Transverse colon (tissue), 4 donors: ENCODE measurements at places on chromosomes 6 and 20.

DNA sequence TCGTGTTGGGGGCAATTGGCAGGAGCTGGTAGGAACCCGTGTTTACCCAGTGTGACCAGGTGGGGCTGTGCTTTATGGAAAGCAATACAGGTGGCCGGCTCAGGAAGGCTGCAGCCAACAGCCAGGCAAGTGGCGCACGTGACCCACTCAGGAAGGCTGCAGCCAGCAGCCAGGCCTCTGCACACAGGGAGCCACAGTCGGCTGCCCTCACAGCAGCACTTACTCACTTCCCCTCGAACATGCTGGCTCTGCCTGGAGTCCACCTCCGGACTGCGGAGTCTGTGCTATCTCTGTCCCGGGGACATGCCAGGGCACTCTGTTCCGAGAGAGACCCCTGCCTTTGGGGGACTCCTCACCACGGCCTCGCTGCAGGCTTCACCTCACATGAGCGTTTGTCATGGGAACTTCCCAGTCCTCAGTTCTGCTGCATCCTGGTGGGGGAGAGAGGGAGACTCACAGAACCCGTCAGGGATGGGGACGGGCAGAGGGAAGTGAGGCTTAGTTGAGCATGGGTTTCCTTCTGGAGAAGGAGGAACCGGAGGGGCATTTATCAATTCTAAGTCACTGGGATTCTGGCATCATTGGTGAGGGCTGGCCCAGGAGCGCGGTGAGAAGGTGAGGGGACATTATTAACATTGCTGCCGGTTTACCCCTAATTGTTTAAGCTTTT is 76.8 kb downstream of the TTLL2 start:
- H3K4me1 ChIP-seq = peaks cover 8% of the 10 kb centered on the region
- H3K4me3 ChIP-seq = no peak overlapping the region
- H3K27ac ChIP-seq = peak overlapping the region; percentile 19
- peak; percentile 66 for DNase-seq

DNA sequence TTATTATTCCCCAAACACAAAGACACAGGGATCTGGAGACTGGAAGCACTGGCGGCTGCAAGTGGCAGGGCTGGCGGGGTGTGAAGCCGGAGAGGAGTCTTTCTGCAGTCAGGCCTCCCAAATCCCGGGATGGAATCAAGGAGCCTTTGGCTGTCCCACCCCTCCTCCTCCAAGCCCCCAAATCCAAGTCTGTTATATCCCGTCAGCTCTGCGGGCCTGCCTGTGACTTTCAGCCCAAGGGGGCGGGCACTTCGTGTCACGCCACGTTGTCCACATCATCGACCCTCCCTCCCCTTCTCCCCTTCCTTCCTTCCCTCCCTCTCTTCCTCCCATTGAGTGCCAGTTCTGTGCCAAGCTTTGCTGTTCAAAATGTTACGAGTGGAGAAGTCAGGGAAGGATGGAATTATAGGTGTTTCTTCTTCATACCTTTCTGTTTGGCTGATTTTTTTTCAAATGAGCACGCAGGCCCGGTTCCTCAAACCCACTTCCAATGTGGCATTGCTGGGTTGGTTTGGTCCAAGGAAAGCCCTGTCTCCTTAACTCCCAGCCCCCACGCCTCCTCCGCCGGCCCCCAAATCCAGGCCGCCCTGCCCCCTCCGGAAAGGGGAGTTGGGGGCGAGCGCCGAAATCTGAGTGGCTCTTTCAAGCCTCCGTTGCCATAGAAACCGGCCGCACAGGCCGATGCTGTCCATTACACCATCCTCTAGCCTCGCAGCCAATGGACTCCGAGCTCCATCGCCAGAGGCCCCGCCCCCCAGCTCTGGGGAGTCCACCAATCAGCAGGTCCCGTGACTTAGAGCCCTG is 12.7 kb downstream of the ZCCHC3 start:
- DNase-seq = peak; percentile 91
- H3K27ac ChIP-seq = peak overlapping the region; percentile 80
- no peaks in the 10 kb centered on the region for H3K4me1 ChIP-seq
- no peaks in the 10 kb centered on the region for H3K27me3 ChIP-seq
- H3K4me3 ChIP-seq = peak overlapping the region; percentile 42
- H3K36me3 ChIP-seq = no peaks in the 10 kb centered on the region

GRCh38 chr20:3646067-3646440 is 17.1 kb downstream of the GFRA4 start:
- H3K36me3 ChIP-seq = no peaks in the 10 kb centered on the region
- no peak for DNase-seq
- no peak overlapping the region for H3K4me3 ChIP-seq
- H3K27me3 ChIP-seq = no peaks in the 10 kb centered on the region
- no peaks in the 10 kb centered on the region for H3K4me1 ChIP-seq

DNA sequence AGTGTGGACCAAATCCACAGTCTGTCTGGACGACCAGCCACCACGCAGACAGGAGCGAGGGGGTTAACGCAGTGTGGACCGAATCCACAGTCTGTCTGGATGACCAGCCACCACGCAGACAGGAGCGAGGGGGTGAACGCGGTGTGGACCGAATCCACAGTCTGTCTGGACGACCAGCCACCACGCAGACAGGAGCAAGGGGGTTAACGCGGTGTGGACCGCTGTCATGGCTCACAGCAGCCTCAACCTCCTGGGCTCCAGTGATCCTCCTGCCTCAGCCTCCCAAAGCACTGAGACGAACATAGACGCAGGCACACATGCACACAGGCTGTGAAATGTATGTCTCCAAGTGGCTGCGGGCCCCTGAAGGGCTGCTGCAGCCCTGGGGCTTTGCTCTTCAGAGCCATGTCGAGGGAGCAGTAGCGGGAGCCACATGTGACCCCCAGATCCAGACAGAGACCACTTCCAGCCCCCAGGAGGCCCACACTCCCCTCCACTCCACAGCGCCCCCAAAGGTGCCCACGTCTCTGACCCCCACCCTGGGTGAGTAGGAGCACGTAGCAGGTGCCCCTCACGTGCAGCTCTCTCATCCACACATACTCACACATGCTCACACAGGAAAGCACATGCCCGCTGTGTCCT is 98.1 kb downstream of the YTHDF1 start:
- H3K4me3 ChIP-seq = no peak overlapping the region
- no peak overlapping the region for H3K27ac ChIP-seq
- H3K4me1 ChIP-seq = no peaks in the 10 kb centered on the region
- peaks cover 36% of the 10 kb centered on the region for H3K27me3 ChIP-seq
- no peak for DNase-seq

DNA sequence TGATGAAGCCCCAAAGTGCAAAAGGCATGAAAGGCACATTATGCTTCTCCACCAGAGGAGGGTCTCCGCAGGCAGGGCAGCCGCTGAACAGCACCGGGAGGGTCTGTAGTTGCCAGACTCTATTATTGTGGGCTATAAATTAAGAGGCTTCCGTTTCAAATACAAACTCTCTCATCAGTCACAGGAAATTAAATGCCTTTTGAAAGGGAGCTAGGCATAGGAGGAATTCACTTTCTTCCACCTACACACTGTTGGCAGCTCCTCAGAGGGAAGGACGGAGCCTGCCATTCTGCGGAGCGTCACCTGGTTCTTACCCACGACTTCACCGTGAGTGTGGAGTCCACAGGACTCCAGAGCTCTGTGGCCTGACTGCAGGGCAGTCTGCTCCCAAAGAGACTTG is 140.8 kb upstream of the AGPAT4 start:
- H3K27me3 ChIP-seq = no peaks in the 10 kb centered on the region
- no peaks in the 10 kb centered on the region for H3K36me3 ChIP-seq
- peaks cover 2% of the 10 kb centered on the region for H3K4me1 ChIP-seq
- H3K4me3 ChIP-seq = no peak overlapping the region

DNA sequence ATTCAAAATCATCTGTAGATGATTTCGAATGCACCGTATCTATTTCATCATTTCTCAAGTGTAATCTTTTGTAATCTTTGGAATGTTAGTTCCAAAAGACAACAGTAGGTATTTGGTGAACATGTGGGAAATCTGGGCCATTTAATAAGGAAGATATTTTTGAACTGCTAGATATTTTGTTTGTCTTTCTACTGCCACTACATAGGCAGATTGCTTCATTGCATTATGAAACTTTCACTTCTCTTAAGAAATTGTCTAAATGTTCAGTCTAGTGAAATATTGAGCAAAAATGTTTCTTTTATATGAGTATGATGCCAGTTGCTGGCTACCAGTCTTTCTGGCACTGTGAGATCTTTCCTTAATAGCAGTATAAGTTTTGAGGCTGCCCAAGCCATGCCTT is 527.8 kb upstream of the RNF217 start:
- DNase-seq = no peak
- H3K36me3 ChIP-seq = no peaks in the 10 kb centered on the region
- H3K4me1 ChIP-seq = no peaks in the 10 kb centered on the region
- H3K27ac ChIP-seq = no peak overlapping the region
- no peaks in the 10 kb centered on the region for H3K27me3 ChIP-seq

GRCh38 chr6:87623248-87623647 is 33.3 kb downstream of the ORC3 start:
- H3K27me3 ChIP-seq = no peaks in the 10 kb centered on the region
- H3K4me3 ChIP-seq = no peak overlapping the region
- H3K4me1 ChIP-seq = peaks cover 2% of the 10 kb centered on the region
- no peak overlapping the region for H3K27ac ChIP-seq
- H3K36me3 ChIP-seq = peaks cover 13% of the 10 kb centered on the region
- DNase-seq = no peak

DNA sequence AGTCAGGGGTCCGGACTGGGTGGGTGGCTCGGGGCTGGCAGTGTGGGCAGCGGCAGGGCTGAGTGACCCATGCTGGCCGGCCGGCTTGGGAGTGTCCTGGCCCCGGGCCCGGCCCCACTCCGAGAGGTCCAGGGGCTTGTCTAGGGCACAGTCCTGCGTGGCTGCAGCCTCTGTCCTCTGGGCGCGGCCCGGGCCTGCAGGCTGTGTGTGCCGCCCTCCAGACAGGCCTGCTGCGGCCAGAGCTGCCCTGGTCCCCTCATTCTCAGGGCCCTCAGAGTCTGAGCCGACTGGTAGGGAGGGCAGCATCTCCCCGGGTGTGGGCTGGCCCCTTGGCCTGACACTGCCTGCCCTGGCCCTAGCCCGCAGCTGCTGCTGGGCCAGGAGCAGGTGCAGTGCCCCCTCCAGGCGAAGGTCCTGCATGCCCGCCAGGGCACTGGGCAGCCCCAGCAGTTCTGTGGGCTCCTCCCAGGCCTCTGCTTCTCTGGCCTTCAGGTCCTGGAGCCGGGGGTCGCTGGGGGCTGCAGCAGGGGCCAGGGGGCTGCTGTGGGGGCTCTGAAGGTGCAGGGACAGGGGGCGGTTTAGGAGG is 6.9 kb upstream of the CABLES2 start:
- peak overlapping the region; percentile 85 for H3K27ac ChIP-seq
- DNase-seq = no peak
- no peaks in the 10 kb centered on the region for H3K36me3 ChIP-seq
- no peak overlapping the region for H3K4me3 ChIP-seq
- H3K4me1 ChIP-seq = peaks cover 44% of the 10 kb centered on the region
- no peaks in the 10 kb centered on the region for H3K27me3 ChIP-seq

GRCh38 chr6:31763619-31763940 is 1.1 kb downstream of the SAPCD1 start:
- DNase-seq = no peak
- no peaks in the 10 kb centered on the region for H3K36me3 ChIP-seq
- no peak overlapping the region for H3K4me3 ChIP-seq
- H3K27ac ChIP-seq = no peak overlapping the region
- no peaks in the 10 kb centered on the region for H3K27me3 ChIP-seq
- no peaks in the 10 kb centered on the region for H3K4me1 ChIP-seq

DNA sequence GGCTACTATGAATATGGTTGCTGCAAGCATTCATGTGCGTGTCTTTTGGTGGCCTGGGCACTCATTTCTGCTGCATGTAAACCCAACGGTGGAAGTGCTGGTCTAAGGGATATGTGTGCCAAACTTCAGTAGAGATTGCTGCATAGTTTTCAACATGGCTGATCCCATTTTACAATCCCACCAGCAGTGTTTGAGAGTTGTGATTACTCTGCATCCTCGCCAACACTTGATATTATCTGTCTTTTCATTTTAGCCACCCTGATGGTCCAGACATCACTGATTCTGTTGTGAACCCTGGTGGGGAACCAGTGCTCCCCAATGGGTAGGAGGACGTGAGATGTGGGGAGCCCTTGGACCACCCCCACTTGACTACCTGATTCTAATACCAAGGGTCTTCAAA is 27.5 kb downstream of the PACSIN1 start:
- no peak overlapping the region for H3K4me3 ChIP-seq
- no peaks in the 10 kb centered on the region for H3K27me3 ChIP-seq
- no peak for DNase-seq

DNA sequence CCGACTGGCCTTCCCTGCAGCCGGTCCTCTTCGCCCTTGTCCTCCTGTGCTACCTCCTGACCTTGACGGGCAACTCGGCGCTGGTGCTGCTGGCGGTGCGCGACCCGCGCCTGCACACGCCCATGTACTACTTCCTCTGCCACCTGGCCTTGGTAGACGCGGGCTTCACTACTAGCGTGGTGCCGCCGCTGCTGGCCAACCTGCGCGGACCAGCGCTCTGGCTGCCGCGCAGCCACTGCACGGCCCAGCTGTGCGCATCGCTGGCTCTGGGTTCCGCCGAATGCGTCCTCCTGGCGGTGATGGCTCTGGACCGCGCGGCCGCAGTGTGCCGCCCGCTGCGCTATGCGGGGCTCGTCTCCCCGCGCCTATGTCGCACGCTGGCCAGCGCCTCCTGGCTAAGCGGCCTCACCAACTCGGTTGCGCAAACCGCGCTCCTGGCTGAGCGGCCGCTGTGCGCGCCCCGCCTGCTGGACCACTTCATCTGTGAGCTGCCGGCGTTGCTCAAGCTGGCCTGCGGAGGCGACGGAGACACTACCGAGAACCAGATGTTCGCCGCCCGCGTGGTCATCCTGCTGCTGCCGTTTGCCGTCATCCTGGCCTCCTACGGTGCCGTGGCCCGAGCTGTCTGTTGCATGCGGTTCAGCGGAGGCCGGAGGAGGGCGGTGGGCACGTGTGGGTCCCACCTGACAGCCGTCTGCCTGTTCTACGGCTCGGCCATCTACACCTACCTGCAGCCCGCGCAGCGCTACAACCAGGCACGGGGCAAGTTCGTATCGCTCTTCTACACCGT is 6.1 kb downstream of the UBD start:
- H3K27ac ChIP-seq = no peak overlapping the region
- peaks cover 52% of the 10 kb centered on the region for H3K27me3 ChIP-seq
- H3K4me1 ChIP-seq = peaks cover 6% of the 10 kb centered on the region
- peak; percentile 46 for DNase-seq
- no peaks in the 10 kb centered on the region for H3K36me3 ChIP-seq
- H3K4me3 ChIP-seq = peak overlapping the region; percentile 49

- DNase-seq = no peak
- no peaks in the 10 kb centered on the region for H3K4me1 ChIP-seq
- H3K27me3 ChIP-seq = no peaks in the 10 kb centered on the region
- no peak overlapping the region for H3K4me3 ChIP-seq
- H3K27ac ChIP-seq = no peak overlapping the region
Measured at GRCh38 chr20:48850257-48850976, 22.6 kb upstream of the PREX1 start.

DNA sequence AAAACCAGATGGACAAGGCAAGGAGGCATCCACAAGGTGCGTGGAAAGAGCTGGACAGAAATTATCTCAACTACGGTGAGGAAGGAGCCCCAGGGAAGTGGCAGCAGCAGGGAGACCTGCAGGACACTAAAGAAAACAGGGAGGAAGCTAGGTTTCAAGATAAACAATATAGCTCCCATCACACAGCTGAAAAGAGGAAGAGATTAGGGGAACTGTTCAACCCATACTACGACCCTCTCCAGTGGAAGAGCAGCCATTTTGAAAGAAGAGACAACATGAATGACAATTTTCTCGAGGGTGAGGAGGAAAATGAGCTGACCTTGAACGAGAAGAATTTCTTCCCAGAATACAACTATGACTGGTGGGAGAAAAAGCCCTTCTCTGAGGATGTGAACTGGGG is 26.8 kb downstream of the TRMT6 start:
- no peak for DNase-seq
- no peak overlapping the region for H3K27ac ChIP-seq
- no peaks in the 10 kb centered on the region for H3K36me3 ChIP-seq
- H3K4me3 ChIP-seq = no peak overlapping the region
- no peaks in the 10 kb centered on the region for H3K4me1 ChIP-seq
